ENCODE measurements at places on chromosomes 2 and 18. TPM values are rescaled to one million over a fixed set of nuclear protein-coding genes. Genes with fewer than 3 reads are reported as not detected.
A peak's percentile ranks its signal among the peaks of the same experiment; 100 is the strongest.

Gene SFT2D3
- total RNA-seq = 3.3 TPM

Gene RAB12
- 69.5 TPM for total RNA-seq

Gene GPR55
- total RNA-seq = 0.08 TPM

Gene CD207
- not detected for total RNA-seq

Gene CREG2
- not detected for total RNA-seq

Gene CHRNA1
- not detected for total RNA-seq

Gene CD8B2
- not detected for total RNA-seq

Gene CDCA7
- total RNA-seq = 0.97 TPM

Gene SGO2
- total RNA-seq = 1.6 TPM

- no peak for DNase-seq
These were observed 108.7 kb downstream of the GFPT1 start for GRCh38 chr2:69278366-69278765.

DNA sequence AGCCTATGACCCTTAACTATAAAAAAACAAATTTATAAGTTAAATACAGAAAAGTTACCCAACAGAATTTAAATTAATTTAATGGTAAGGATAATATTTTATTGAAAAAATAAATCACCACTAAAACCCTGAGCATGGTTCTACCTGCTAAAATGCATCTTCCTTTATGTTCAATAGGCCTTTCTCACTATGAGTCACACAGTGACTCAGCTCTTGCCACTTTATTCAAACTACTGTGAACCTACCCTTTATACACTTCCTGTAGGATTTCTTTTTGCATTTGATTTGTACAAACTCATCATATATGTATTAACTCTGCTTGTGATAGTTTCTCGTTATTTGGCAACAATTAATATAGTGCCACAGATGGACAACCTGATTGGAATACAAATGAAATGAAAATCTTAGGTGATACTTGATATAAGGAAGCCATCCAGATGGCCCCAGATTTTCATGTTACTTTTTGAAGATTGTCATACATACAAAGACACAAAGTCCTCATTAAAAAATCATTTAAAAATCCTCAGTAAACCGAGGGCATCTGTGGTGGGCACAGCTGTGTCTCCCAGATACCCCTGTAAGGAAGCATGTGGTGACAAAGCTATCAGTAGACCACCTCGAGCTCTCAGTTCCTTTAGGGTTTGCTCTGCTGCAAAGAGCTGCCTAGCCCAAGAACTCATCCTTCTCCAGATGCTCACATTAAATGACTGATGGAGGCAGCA is 55.2 kb upstream of the COBLL1 start:
- no peak for DNase-seq

- no peak for DNase-seq
These were observed 111.2 kb upstream of the NOSTRIN start for GRCh38 chr2:168691221-168691620.

GRCh38 chr2:239864247-239865058 is 160.7 kb downstream of the NDUFA10 start:
- no peak for DNase-seq

DNA sequence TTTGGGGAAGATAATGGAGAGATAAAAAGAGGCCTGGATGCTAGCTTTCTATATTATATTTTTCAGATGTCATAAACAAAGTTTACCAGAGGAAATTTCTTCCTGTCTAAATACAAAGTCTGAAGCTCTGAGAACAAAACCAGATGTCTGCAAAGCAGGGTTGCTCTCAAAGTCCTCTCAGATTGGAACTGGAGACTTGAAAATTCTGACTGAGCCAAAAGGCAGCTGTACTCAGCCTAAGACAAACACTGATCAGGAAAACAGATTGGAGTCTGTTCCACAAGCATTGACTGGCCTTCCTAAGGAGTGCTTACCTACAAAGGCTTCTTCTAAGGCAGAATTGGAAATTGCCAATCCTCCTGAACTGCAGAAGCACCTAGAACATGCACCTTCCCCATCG is 25.1 kb downstream of the KDM3A start:
- no peak for DNase-seq

- DNase-seq = peak; percentile 50
These were observed 6.9 kb downstream of the DCTN1 start for GRCh38 chr2:74373221-74373676.

DNA sequence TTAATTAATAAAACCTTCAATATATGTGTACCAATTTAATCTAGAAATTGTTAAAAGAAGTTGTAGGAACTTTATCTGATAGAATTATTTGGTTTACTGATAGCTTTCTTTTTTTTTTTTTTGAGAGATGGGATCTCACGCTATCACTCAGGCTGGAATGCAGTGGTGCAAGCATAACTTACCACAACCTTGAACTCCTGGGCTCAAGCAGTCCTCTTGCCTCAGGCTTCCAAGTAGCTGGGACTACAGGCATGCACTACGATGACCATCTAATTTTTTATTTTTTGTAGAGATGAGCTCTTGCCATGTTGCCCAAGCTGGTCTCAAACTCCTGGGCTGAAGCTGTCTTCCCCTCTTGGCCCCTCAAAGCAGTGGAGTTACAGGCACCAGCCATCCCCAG is 66.8 kb downstream of the CCDC138 start:
- no peak for DNase-seq

DNA sequence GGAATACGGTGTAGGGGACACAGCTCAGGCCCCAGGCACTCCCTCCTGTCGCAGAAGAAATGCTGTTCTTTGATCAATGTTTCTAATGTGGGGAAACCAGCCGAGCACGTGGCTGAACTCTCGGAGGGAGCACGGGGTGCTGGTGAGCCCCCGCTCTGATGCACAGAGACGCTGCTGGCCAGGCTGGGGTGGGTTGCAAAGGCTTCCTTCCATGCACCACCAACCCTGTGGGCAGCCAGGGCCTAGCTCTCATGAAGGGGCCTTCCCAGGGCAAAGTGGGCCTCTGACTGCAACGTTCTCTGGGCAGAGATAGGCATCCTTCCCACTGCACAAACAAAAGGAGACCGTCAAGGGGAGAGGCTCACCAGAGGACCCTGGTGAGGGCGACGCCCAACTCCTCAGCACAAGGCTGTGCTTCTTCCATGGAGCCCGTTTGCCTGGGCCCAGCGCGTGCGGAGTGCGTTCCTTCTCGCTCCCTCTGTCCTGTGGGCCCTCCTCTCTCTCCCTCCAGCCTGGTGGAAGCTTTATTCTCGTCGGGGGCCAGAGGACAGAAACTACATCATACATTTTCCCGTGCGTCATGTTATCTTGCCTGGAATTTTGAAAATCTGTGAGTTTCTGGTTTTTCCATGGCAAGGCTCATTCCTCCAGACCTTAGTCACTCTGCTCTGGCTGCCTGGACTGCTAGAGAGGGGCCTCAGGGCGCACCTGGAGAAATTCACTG is 61.1 kb upstream of the SP3 start:
- no peak for DNase-seq

GRCh38 chr2:213188533-213188867 is 37.1 kb upstream of the IKZF2 start:
- no peak for DNase-seq

GRCh38 chr2:33272001-33272400 is 204.4 kb upstream of the RASGRP3 start:
- no peak for DNase-seq

DNA sequence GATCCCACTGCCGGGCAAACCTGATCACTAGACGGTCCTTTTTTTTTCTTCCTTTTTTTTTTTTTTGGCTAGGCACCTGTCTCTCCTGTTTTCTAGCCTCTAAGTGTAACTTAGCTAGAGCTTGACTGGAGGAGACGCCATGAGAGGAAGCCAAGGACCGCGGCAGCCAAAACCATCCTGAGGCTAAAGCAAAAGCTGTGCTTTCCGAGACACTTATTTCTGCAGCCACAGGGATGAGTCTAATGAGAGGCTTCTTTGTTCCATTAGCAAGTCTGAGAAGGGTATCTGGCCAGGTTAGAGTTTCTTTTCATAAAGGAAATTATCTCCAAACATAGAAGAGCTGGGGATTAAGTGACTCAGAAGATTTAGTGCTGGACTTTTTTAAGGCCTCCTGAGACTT is 7.3 kb upstream of the CXCR4 start:
- DNase-seq = no peak

DNA sequence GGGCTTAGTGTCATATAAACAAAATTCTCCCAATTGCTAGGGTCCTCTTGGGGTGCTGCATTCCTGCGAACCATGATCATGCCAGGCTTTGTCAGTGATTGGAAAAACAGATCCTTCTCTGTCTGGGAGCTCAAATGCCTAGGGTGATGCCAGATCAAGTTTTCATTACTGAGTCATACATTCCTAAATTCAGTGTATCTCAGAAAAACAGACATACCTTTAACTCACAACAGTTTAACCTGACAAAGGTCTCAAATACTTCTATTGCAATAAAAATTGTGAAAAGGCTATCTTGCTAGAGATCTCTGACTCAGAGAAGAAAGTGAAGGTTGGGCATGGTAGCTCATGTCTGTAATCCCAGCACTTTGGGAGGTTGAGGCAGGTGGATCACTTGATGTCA is 86.9 kb downstream of the SH3YL1 start:
- DNase-seq = no peak

DNA sequence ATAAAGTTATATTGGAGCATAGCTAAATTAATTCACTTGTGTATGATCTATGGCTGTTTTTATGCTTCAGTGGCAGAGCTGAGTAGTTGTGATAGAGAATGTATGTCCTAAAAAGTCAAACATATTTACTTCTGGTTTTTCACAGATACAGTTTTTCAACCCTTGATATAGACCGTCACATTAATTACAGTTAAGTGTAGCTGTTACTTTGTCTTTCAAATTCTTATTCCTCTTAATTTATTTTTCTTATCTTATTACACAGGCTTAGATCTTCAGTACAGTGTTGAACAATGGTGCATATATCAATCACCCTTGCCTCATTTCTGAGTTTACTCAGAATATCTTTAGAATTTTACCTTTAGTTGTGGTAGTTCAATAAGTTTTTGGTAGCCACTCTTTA is 12.2 kb upstream of the CYRIA start:
- no peak for DNase-seq

DNA sequence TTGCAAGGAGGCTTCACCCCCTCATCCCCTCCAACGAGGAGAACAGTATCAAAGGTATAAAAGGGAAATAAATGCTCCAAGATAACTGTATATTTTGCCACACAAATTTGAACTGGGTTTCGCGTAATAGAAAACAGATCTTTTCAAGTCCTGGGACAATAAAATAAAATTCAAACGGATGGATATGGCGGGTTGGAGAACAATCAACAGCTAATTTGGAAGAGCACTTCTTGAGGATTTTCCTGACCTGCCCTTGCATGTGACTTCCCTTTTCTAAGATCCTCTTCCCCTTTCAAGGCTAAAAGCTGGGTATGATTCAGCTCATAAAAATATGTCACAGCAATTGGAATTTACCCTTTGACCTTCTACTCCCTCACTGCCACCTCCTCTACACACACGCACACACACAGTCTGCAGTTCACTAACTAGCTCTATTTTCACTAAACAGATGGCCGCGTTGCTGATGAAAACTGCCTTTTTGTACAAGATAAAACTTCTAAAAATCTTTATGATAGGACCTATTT is 386.9 kb downstream of the FIGN start:
- peak; percentile 19 for DNase-seq

DNA sequence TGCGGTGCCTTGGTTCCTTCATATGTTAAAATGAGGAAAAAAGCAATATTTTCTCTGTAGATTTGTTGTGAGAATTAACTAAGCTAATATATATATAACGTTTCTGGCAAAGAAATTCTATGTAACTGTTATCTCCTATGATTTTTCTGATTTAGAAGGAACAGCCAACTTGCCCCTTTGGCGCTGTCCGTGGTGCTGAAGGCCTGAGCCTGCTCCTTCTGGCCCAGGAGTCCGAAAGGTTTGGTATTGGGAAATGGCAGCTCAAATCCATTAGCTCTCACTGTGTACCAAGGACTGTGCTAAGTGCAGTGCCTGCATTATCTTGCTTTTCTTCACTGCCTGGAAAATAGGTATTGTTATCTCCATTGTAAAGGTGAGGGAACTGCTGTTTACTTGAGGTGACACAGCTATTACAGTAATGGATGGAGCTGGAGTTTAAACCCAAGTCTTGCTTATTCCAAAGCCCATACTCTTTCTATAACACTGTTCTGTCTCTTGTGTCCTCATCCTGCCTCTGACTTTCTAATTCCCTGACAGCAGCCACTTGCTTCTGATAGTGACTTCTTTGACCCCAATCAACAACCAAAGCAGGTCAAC is 52.2 kb downstream of the C1QL2 start:
- DNase-seq = peak; percentile 43

- DNase-seq = no peak
These were observed 17.1 kb downstream of the FAM110C start for GRCh38 chr2:29253-29652.

DNA sequence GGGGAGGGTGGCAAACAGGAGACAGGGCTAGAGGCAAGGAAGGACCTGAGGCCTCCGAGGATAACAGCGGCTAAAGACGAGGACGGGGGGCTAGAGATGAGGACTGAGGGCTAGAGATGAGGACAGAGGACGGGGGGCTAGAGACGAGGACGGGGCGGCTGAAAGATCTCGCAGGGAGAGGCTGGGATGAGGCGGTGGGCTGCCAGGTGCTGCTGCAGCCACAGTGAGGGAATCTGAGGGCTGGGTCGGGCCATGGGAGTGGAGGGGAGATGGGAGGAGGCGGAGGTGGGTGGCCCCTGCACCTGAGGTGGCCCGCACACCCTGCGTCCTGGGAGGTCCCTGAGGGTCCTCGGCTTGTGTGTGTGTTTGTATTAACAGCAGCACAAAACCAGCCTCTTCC is 350.2 kb upstream of the SALL3 start:
- DNase-seq = no peak

- no peak for DNase-seq
These were observed 96.3 kb upstream of the B3GNT2 start for GRCh38 chr2:62099523-62100175.

DNA sequence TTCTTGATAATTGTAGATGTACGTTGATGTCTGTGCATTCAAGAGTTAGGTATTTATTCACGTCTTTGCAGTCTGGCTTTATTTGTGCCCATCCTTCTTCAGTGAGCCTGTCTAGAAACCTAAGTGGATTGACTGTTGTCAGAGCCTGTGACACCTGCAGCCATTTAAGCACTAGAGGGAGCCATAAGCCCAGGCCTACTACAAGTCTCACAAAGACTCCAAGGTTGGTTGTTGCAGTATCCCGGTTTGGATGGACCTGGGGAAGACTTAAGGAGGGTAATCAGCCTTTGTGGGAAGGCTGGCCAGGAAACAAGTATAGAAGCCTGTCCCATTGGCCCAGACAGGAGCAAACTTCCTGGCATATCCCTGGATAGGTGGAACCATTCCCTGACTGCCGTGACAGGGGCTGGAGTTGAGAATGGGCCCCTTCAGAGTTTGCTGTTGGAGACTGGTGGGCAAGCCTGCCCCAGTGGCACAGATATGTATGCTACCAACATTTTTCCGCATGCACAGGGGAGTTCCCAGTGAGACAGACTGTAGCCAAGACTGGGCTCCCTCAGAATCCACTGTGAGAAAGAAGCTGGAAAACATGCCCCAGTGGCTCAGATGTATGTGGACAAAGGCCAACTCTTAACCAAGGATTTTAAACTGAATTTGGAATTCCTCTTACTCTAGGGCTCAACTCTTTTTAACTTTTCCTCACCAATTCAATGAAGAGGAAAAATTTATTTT is 9.3 kb upstream of the LRRC30 start:
- no peak for DNase-seq
